ENCODE measurements at places on chromosomes 1 and 21.

DNA sequence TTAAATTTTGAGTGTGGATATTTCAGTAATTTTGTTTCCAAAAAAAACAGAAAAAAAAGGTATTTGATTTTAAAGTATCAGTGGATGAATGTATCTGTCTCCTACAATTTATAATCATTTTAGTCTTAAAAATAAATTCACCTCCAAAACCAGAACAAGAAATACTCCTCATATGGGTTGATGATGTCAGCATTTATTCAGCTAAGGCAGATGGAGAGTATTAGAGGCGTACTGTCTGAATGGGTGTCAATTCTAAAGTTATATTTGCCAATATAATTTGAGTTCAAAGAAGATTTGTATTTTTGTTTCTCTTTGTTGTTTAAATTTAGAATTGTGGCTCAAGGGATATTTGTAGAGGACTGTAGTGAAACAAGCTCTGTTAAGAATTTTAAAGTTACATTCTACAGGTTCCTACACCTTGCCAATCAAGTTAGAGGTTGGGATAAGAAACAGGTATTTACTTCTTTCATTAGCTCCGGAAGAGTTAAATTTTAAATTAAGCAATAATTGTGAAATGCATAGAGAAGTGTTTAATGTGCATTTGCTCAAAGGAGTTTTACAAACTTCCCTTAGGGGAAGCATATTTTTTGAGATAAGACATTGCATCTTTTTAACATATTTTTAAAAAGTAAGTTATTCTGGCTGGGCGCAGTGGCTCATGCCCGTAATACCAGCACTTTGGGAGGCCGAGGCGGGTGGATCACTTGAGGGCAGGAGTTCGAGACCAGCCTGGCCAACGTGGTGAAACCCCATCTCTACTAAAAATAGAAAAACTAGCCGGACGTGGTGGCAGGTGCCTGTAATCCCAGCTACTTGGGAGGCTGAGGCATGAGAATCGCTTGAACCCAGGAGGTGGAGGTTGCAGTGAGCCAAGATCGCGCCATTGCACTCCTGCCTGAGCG is 1.2 kb downstream of the PLA2G4A start:
- peak; percentile 15 for DNase-seq

- no peak for DNase-seq
These were observed 13.3 kb upstream of the BRWD1 start for GRCh38 chr21:39326607-39327307.

GRCh38 chr1:61427510-61427909 is 297.4 kb downstream of the TM2D1 start:
- DNase-seq, result no peak

GRCh38 chr1:224168859-224169380 is 14.1 kb upstream of the DEGS1 start:
- DNase-seq, result peak; percentile 98

- DNase-seq, result no peak
These were observed 223.8 kb downstream of the PTPRU start for GRCh38 chr1:29460041-29460610.

GRCh38 chr1:227308367-227309336 is 9.6 kb downstream of the CDC42BPA start:
- no peak for DNase-seq

DNA sequence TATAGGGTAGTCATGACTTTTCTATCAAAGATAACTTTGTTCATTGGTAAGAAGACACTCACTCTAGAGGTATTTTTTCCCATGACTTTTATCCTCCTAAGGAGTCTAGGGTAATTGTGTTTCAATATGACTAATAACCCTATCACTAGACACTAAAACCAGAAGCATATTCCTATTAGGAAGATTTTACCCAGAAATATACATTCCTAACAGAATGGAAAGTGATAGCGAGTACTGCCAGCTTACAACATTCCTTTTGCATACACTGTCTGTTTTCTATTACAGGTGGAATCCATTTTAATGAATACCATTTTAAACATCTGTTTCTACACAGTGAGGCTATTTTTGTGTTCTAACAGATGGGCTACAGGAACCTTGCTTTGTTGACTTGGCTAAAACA is 31.4 kb upstream of the C1orf185 start:
- peak; percentile 84 for DNase-seq

DNA sequence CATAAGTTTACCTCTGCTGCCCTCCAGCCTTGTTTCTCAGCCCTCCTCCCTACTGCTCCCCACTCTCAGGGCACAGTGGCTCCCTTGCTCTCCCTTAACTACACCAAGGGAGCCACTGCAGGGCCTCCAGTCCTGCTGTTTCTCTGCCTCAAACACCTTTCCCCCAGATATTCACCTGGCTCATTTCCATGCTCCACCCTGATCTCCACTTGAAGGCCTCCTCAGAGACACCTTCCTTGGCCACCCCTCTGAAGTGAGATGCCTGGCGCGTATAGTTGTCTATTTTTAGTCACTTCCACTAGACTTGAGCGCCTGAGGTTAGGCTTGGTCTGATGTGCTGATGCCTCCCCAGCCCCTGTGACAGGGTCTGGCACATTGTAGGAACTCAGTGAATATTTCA is 34.9 kb downstream of the SEC16B start:
- no peak for DNase-seq

DNA sequence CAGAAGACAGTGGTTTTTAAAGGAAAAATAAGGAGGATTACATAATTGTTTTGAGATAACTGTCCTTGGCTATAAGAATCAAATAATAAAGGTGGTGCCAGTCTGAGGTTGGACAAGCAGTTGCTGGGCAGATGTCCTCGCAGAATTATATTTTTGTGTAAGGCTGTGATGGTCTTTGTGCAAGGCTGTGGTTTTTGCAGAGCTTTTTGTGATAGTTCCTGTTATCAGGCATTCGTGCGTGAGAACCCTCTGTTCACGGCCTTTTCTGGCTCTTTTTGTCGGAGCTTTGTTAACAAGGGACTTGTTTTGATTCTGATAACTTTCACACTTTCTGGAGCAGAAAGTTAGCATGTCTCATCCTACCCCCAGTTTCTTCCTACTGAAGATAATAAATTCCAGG is 33.4 kb downstream of the SH3BP5L start:
- no peak for DNase-seq

DNA sequence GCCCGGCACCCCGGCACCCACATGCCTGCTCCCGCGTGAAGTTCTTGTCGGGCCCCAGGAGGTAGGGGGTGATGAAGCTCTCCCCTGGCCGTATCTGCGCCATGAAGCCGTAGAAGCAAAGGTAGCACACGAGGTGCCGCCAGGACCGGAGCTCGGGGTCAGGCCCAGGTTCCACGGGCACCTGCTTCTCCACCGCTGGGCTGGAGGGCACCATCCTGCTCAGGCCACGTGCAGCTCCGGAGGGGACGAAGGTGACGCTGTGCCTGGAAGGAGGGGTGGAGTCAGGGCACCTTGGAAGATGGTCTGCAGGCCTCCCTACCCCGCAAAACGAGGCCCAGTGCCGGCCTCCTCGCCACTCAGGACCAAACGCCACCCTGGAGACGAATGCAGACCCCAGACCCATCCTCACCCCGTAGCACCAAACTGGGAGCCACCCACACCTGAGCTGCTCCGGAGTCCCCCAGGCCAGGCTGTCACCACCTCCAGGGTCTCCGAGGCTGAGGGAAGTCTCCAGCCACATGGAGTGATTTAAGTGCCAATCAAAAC is 4.4 kb downstream of the SLC19A1 start:
- no peak for DNase-seq

- DNase-seq, result no peak
These were observed 76.7 kb downstream of the NFASC start for GRCh38 chr1:204947338-204947737.

- no peak for DNase-seq
These were observed 955 bp upstream of the UBE2G2 start for GRCh38 chr21:44802396-44803153.

DNA sequence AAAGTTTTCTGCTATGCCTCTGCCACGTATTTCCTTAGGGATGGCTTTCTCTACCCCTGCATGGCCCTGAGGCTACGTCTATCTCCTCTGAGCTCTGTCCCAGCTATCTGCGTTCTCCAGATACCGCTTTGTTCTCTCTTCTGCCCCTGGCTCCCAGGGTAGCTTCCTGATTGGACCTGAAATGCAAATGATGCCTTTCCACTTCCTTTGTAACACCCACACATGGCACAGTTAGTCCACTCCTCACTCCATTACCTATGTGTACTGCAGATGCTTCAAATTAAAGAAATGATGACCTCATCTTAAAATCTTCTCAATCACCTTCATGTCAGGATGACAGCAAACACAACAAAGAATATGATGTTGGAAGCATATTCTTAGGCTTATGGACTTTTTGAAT is 138.6 kb upstream of the POGK start:
- no peak for DNase-seq

DNA sequence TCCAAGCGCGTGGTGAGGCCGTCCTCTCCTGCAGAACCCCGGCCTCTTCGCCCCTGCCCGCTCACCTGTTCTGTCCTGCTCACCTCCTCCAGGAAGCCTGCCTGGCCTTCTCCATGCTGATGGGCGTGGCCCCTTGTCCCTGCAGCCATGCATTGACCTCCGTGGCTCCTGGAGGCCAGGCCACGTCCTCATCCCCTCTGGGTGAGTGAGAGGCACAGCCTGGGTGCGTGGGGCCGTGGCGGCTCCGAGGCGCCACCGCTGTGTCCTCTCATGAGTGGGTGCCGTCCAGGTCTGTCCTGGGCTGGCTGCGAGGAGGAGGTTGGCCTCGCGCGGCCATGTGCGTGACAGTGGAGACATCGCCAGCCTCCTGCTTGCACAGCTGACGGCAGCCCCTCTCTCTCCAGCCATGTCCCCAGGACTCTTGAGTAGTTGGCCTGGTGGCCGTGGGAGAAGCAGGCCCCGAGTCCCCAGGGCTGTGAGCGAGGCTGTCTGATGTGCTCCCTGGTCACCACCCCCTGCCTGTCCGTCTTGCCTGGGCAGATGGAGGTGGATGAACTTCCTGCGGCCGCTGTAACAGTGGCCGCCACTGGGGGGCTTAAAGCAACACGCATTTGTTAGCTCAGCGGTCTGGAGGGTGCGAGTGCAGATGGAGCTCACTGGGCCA is 58.1 kb downstream of the PRKCZ start:
- peak; percentile 37 for DNase-seq

DNA sequence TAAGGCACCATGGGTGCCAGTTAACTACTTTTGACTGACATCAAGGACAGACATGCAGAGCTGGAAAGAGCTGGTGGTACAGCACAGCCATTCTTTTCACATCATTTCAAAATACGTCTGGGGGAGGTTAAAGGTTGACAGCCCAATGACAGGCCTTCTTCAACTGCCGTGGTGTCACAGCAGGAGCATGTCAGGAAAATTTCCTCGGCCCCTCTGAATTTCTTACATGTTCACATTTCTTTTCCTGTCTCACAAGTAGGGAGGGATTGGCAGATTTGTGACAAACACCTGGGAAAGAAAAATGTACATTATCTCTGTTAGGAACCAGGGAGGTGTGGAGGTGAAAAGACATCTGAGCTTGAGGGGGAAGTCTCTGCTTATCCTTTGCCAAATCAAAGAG is 279.1 kb downstream of the SPATA17 start:
- no peak for DNase-seq

DNA sequence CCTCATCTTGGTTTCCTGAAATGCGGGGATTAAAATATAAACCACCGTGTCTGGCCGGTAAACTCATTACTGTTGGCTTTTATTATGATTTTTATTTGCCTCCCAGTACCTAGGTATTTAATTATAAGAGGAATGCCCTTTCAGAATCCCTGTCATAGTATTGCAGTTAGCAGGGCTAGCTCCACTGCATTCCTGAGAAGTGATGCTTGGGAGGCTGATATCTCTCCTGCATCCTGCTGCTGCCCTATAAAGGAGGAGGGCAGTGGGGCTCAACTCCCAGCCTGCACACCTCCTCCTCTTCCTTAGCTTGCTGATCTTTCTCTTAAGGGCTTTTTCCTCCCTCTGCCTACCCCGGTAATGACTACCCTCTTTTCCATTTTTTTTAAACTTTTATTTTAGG is 19.9 kb upstream of the DISC1 start:
- peak; percentile 33 for DNase-seq

GRCh38 chr1:222552882-222553281 is 5.0 kb upstream of the HHIPL2 start:
- DNase-seq, result peak; percentile 44

GRCh38 chr1:7509598-7509997 is 261.5 kb upstream of the VAMP3 start:
- DNase-seq, result no peak

- no peak for DNase-seq
These were observed 29.2 kb downstream of the SOX13 start for GRCh38 chr1:204102029-204102611.

DNA sequence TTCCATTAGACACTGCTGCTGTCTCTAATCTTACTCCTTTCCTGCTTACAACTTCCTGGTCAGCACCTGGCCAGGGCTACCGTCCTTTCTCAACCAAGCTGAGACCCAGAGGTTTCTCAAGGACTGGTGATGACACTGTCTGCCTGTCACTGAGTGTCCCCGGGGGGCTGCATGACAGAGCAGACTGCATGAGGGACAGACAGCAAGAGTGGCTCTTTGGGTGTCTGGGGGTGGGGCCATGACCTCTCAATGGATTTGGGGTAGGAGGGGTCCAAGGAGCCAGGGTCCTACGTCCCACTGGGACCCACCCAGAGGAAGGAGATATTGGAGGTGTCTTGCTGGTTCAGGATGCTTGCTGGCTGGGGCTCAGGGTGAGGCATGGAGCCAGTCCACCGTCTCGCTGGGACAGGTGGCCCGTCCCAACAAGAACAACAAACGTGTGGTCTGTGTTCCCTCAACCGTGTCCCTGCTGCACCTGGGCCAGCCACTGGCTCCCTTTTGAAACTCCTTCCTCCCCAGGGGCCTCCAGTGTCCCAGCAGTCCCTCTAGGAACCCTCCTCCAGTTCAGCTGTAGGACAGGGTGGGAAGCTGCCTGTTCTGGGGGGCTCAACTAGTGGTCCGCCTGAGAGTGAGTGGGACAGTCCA is 344.6 kb upstream of the AJAP1 start:
- DNase-seq, result no peak

DNA sequence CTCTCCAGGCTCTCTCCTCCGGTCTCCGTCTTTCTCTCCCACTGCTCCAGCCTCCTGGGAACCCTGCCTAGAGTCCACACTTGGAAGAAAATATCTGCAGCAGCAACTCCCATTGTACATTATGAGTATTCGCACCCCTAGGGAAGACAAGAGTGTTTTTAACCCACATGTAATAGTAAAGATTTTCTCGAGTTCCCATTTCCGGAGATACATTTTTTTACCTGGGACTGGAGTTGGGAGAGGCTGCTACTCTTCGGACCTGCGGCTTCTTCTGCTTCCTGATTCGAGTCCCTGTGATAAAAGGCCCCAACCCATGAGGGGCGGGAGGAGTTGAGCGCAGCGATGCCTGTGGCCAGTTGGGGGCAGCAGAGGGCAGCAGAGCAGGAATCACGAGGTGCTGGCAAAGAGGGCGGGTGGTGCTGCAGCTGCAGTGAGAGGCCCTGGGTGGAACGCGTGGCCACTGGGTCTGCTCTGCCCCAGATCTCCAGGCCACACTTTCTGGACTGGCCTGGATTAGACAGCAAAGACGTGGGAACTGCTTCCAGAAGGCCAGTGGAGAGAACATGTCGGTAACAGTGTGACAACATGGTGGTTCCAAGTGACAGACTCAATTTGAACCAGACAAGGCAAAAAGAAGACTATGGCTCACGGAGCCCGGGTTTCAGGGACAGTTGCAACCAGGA is 221.0 kb upstream of the CSF3R start:
- DNase-seq, result peak; percentile 55

GRCh38 chr1:36851595-36851994 is 182.7 kb downstream of the GRIK3 start:
- no peak for DNase-seq

GRCh38 chr1:6100861-6101783 is 55.4 kb downstream of the KCNAB2 start:
- DNase-seq, result no peak
